ENCODE measurements at places on chromosomes 7 and 10. TPM values are rescaled to one million over a fixed set of nuclear protein-coding genes. Genes with fewer than 3 reads are reported as not detected.

The SPOCK2 gene
- total RNA-seq, result 2.0 TPM

The ARMH3 gene
- 9.3 TPM for total RNA-seq

The ELMO1 gene
- 0.16 TPM for total RNA-seq

The HABP2 gene
- total RNA-seq, result not detected

The ZNF800 gene
- 7.4 TPM for total RNA-seq

The OPN1SW gene
- total RNA-seq, result not detected

The HKDC1 gene
- total RNA-seq, result 0.77 TPM

All from bronchial smooth muscle cell (primary cell).